ENCODE measurements at places on chromosomes 13 and 19.

DNA sequence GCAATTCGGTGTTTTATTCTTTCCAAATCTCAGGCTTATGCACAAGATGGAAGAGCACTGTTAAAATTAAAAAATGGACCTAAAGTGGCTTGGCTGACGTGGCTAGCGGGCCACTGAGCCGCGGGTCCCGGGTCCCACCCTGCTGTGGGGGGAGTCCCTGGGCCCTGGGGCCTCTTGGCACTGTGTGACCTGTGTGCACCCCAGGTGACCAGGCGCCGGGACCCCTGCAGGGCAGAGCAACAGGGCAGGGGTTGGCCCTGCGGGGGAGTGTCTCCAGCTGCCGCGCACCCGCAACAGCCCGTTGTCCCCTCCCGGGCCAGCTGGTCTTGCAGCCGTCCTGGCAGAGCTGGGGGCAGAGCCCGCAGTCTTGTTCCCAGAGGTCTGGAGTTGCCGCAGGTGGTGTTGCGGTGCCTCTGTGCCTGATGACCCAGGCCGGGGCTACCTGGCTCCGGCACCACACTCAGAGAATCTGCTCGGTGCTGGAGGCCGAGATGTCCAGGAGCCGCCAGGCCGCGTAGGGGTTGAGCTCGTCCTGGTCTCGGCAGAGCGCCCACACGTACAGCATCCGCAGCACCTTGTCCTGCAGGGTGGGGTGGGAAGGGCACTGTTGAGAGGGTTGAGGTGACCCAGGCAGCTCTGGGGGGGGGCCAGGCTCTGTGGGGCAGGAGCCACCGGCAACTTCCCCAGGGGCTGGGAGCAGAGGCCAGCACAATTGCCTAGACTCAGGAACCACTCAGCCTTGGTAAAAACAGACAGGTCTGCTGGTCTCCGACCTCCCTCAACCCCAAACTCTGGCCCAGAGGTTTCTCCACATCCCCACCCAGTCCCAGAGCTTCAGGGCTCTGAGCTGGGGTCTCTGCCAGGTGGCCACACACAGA lies 1.0 kb upstream of the CTXN1 start:
- no peak for ATAC-seq

- ATAC-seq = no peak
Measured at GRCh38 chr13:27428160-27428559, 3.7 kb downstream of the GTF3A start.

DNA sequence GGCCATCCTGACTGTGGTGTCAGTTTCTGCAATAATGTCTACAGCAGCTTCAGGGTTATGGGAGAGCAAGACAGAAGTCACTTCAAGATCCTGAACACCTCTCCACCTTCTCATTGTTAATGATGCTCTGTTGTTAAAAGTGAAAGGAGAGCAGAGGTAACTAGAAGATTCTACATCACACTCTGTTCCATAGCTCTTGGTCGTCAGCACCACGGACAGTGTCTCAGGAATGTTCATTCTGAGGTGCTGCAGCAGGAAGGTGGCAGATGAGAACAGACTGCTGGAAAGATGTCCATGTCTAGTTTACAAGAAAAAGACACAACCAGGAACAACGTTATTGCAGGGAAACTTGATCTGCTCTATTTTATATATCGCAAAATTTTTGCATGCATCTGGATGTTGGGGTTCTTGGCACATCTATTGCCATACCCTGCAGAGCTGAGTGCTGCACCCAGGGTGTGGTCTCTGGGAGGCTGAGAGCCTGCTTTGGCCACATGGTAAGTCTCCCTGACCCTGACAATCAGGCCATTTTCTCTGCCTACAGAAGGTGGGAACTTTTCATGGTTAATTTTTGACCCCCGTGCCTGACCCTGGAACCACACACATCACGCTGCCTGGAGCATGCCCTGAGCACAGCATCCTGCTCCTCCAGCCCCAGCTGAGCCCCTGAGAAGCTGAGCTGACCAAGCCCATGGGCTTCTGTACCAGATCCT lies 12.7 kb downstream of the CEACAM21 start:
- ATAC-seq = no peak

DNA sequence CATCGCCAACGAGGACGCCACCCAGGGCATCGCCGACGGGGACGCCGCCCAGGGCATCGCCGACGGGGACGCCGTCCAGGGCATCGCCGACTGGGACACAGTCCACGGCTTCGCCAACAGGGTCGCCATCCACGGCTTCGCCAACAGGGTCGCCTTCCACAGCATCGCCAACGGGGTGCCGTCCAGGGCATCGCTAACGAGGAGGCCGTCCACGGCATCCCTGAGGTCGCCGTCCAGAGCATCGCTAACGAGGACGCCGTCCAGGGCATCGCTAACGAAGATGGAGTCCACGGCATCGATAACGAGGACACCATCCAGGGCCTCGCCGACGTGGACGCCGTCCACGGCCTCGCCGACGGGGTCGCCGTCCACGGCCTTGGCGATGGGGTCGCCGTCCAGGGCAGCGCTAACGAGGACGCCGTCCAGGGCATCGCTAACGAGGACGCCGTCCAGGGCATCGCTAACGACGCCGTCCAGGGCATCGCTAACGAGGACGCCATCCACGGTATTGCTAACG lies 947.8 kb downstream of the TUBA3C start:
- no peak for ATAC-seq

DNA sequence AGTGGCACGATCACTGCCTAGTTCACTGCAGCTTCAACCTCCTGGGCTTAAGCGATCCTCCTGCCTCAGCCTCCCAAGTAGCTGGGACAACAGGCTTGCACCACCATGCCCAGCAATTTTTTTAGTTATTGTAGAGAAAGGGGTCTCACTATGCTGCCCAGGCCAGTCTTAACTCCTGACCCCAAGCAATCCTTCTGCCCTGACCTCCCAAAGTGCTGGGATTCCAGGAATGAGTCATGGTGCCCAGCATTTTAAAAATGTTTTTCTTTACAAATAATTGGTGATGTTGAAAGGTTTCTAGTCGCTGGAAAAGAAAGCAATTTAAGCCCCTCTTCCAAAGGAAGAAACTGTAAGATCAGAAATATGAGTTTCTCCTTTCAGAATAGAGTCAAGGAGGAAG lies 19.4 kb downstream of the DYRK1B start:
- ATAC-seq = no peak

DNA sequence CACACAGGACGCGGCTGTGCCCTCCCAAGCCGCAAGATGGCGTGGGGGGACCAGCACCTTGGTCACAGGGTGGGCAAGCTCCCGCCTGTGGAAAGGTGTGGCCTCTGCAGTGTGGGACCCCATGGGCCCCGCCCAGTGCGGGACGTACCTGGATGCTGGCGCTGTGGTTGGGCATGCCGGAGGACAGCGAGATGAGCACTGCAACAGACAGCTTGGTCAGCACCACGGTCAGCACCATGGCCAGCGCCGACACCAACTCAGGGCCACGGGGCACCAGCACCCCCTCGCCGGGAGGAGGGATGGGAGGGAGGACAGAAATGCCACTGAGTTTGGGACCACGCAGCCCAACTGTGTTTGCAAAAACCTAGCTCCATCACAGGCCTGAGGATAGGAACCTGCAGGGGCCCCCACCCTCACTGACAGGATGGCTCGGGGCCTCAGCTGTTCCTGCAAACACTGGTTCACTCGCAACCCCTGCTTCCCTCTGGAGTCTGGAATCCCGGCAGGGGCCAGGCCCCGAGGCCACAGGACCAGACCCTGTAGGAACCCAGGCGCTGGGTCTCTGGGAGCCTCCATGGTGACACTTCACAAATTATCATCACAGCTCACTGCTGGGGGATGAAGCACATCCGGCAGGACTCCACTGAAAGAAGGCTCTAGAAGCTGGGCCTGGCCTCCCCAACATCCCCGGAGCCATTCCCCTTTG lies 27.1 kb downstream of the IZUMO4 start:
- ATAC-seq = no peak

DNA sequence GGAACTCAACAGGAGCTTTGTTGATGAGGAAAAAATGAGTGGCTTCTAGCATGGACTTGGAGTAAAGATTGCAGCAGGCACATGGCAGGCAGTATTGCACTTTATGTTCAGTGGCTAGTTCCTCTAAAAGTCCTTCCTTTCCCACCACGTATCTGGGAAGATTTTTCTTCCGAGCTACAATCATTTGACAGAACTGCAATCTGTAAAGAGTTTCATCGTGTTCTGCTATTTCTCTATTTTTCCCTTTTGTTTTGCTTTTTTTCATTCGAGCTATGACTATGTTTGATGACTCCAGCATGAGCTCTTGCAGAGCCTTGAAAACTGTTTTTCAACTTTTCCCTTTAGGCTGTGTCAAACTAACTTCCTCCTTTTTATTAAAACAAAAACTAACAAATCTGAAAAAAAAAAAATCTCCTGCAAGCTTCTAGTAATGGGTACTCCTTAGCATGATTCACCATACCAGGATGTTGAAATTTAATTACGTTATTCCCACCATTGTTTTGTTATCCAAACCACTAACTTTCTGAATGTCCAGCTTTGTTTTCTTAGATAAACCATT lies 12.3 kb downstream of the CLDN10 start:
- no peak for ATAC-seq

GRCh38 chr13:30429721-30430694 lies 7.7 kb downstream of the UBE2L5 start:
- peak; percentile 94 for ATAC-seq

- ATAC-seq = no peak
Measured at GRCh38 chr13:34779171-34779570, 162.9 kb upstream of the NBEA start.

GRCh38 chr19:1466461-1467214 lies 12.4 kb downstream of the C19orf25 start:
- no peak for ATAC-seq
